Cerebellum (tissue), 4 donors: ENCODE measurements at places on chromosomes 4 and X. TPM values are rescaled to one million over a fixed set of nuclear protein-coding genes. Genes with fewer than 3 reads are reported as not detected.

Gene SPRY1
- total RNA-seq, result 29.6 TPM

Gene VCX
- not detected for total RNA-seq

GRCh38 chr4:139300431-139301112 is 733 bp upstream of the NAA15 start:
- DNase-seq, result no peak

Gene GASK1B
- 30.6 TPM for total RNA-seq

Gene SPIN2A
- 1.9 TPM for total RNA-seq

- no peak for DNase-seq
These were observed 1060.2 kb downstream of the TECRL start for GRCh38 chr4:63348735-63349673.

Gene ABCG2
- total RNA-seq, result 12.7 TPM

GRCh38 chr4:151641167-151641566 is 119.6 kb downstream of the GATB start:
- DNase-seq, result no peak

GRCh38 chr4:31390849-31391248 is 670.7 kb downstream of the PCDH7 start:
- DNase-seq, result no peak
